H54 (cell line): ENCODE measurements at places on chromosomes 4 and X.

GRCh38 chr4:26130173-26130572, 190.6 kb upstream of the RBPJ start:
- no peak for DNase-seq

- no peak for DNase-seq
Observed at GRCh38 chrX:70169281-70169680, 8.0 kb upstream of the DGAT2L6 start.

DNA sequence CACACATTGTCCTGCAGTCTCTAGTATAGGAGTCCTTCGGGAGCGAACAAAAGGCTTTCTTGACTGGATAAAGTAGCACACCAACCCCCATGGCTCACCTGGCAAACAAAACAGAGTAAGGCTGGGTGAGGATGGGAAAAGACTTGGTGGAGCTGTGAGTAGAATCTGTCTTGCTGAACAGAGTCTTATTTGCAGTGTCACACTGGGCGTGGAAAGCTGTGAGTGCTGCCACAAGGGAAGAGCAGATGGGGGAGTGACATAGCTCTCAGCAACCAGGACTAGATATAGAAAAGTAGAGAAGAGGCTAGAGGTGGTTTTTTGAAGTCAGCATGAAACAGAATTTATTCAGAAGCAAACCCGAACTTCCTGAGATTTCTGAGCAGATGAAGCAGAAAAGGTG, 137.2 kb upstream of the ESX1 start:
- DNase-seq = no peak

DNA sequence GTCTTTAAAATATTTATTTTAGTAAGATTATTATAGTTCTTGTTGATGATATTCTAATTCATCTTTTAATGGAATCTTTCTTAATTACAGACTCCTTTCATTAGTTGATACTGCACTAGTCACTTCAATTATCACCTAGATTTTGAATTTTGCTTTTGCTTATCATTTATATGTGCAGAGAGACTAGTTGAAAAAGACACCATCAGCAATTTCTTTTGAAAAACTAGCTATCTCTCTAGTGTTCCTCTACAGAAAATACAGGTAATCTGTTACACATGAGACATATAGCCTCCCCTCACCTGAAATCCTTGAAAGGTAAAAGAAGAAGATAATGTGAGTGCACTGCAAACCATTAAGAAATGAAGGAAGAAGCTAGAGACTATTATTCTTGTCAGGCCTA, 31.3 kb downstream of the GPRIN3 start:
- DNase-seq = no peak

DNA sequence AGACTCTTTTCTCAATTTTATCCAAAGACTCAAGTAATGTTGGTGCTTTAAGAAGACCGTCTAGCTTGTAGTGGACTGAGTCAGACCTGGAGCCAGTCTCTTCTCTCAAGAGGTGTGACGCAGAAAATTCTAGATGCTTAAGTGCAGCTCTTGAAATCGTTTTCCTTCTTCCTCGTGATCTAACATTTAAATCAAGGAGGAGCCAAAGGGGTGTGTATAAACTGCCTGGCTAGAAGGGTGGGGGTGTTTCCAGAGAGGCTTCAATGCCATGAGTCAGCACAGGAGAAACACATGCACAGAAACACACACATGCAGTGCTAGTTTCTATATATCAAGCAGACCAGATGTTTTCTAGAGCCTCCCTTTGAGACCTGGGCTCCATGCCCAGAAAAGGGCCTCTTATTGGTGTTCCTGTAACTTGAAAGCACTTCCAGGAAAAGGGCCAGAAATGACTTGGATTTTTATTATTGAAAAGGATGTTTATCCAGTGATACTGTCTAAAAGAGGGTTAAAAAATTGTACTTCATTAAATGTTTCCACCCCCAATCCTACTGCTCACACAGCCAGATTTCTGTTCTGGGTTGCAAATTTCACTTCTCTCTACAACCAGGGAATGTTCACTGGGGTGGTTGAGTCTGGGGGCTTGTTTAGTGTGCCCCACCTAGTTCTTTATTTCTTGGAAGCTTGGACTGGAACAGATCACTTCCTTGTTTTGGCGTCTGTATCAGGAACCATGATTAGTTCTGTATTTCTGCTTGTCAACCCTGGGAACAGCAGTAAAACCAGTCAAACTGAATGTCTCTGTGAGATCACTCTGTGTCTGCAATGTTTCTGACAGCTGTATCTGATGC, at the start of gene CLIC2:
TSS of gene CLIC2 (minus strand) at position 129 of the 851 bp plus-strand sequence. CDS start 187 bp downstream, outside the sequence.
- no peak for DNase-seq

- DNase-seq = no peak
Observed at GRCh38 chrX:65696613-65697012, 29.2 kb downstream of the MSN start.

- no peak for DNase-seq
Observed at GRCh38 chr4:124980276-124980752, 267.8 kb upstream of the ANKRD50 start.

GRCh38 chr4:149108626-149109025, 666.4 kb upstream of the NR3C2 start:
- DNase-seq = no peak

GRCh38 chr4:121535351-121535750, 154.5 kb upstream of the QRFPR start:
- no peak for DNase-seq

GRCh38 chr4:146648461-146648783, 9.7 kb downstream of the POU4F2 start:
- DNase-seq = no peak

DNA sequence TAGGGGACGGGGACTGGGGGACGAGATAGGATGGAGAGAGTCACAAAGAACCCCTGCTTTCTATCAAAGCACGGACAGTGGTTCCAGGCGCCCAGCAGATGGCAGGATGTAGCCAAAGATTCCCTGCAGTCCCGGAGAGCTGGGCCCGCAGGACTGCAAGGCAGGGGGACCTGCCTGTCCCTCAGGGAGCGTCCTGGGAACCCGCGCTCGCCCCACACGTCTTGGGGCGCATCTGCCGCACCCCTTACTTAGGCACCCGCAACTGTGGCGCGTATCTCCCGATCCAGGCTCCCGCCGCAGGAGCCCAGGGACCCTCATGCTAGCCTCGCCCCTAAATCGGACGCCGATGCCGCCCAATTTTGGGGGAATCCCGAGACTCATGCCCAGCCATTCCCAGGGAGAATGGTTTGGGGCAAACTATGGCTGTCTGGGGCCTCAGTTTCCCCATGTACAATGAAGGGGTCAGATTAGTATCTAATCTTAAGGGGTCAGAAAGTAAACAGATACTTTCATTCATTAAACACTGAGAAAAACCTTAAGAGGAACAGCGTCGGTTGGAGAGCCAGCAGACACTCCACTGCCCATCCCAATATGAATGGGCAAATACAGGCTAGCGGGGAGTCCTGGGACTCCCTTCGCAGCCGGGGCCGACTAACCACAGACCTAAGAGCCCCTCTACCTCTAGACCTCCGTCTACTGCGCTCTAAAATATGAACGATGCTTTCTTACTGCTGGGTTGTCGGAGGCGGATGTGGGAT, 581 bp upstream of the STK32B start:
- DNase-seq = peak; percentile 49

GRCh38 chr4:184792950-184793555, 32.7 kb downstream of the ACSL1 start:
- DNase-seq = peak; percentile 63

DNA sequence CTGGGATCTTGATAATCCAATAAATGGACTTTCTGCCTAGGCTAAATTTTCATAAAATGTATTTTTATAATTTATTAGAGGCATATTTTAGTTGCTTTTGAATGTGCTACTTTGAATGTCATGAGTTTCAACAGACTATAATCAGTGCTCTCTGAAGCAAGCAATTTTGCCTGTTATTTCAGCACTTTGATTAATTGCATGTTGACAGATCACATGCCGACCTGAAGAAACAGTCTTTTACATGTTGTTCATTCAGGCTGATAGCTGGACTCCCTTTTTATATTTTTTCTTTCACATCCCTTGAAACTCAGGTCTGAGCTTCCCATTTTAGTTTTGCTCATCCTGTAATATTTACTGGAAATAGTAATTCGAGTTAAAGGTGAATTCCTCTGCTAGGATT, 341.0 kb downstream of the NAP1L3 start:
- no peak for DNase-seq

GRCh38 chrX:151042842-151043241, 59.7 kb downstream of the HMGB3 start:
- no peak for DNase-seq

DNA sequence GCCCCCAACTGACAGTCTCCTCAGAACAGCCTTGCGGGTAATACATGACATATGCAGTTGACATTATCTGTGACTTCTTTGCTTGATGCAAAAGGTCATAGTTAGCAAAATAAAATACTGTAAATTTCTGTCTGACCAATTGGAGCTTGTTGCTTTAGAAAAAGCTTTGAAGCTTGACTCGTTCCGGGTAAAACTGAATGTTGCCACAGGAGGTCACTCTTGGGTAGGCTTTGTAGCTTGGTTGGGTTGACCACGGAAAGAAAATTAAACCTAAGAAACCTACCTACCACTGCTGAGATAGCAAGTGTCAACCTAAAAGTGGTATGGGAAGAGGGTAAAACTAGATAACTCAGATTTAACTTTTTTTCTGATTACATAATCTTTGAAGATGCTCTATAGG, 23.2 kb downstream of the PRPS2 start:
- DNase-seq = no peak
